Eye (tissue), 1 donor: ENCODE measurements at places on chromosomes 3 and 15.

- DNase-seq: no peak
Measured at GRCh38 chr3:115245899-115246298, 98.8 kb upstream of the ZBTB20 start.

DNA sequence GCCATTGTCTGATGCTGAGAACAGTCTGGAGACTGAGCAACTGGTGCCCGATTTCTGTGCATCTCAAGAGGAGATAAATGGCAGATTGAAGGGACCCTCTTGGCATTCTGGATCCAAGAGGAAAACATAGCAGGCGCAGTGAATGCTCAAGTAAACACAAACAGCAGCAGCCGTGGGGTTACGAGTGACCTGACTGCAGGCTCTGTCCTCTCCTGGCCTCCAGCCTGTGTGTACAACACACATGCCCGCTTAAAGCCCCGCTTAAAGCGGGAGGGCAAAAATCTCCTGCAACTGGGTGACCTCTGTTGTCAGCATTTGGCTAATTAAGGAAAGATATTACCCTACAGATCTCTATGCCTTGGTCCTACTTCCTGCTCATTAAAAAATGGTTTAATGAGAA lies 120.5 kb downstream of the GREM1 start:
- DNase-seq: peak; percentile 38

GRCh38 chr3:61702453-61702852 lies 141.1 kb downstream of the PTPRG start:
- DNase-seq: no peak

DNA sequence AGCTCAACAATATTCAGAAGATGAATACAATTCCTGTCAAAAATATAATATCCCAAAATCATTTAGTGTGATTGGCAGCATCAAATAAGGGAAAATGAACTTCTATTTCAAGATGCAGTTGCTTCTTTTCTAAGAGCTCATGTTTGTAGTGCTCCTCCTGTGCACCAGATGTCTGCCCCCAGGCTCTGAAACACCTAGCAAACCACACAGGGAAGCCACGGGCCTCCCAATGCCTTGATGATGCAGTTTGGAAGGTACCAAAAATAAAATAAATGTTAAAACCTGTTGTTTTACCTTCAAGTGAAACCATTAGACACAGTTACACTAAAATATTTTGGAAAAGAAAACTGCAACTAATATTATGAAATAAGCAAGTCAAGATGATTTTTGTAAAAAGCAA lies 22.2 kb downstream of the CFAP20DC start:
- DNase-seq: no peak

- peak; percentile 63 for DNase-seq
Measured at GRCh38 chr3:159840703-159841299, 147.8 kb upstream of the IL12A start.

DNA sequence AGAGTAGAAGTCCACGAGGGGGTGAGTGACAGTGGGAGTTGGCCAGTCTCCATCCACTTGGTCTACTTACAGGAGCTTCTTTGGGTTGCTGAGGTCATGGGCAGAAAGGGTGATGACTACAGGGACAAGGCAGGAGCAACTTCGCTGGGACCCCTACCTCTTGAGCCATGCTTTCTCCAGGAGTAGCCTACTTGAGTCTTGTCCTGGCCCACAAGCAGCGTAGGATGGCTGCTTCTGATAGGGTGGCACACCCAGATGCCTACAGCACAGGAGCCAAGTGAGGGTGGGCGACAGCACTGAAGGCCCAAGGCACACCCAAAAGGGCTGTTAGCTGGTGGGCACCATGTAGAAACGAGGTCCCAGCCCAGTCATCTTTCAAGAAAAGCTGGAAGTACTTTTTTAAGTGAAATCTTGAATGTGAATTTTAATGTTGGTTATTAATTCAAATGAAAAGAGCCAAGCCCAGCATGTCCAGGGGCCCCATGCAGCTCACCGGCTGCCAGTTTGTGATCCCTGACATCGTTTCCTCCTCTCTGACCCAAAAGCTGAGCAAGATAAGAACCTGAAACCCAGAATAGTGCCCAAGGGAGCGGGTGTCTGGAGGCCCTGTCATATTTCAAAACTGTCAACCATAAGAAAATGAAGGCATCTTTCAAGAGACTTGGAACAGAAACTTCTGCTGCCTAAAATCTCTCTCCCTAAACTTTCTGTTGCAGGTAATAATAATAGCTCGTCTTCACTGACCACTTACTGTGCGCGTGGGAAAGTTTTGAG lies 2.2 kb upstream of the CPEB1 start:
- DNase-seq: no peak

- DNase-seq: no peak
Measured at GRCh38 chr3:24846286-24846860, 351.7 kb upstream of the THRB start.

- DNase-seq: no peak
Measured at GRCh38 chr15:45268135-45268534, 16.1 kb downstream of the SLC28A2 start.

- peak; percentile 93 for DNase-seq
Measured at GRCh38 chr3:173397161-173398110, at the start of gene NLGN1. Gene NLGN1 (plus strand): TSS chr3:173397744.

DNA sequence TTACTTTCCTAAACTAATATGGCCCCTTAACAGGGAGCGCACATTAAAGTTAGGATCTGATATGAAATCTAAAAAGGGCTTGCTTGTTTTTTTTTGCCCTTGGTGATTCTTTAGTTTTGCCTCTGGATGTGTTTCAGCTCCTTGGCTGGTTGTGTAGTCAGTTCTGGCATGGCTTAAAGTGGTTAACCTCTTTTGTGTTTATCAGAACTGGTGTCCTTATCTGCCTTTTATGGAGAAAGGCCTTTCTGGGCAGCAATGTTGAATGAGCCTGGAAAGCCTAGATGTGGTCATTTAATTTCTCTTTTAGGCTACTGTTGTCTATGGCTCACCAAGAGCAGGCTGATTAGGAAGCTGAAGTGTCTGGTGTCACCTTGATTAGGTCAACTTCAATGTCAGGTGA lies 254.5 kb upstream of the ROPN1 start:
- no peak for DNase-seq

DNA sequence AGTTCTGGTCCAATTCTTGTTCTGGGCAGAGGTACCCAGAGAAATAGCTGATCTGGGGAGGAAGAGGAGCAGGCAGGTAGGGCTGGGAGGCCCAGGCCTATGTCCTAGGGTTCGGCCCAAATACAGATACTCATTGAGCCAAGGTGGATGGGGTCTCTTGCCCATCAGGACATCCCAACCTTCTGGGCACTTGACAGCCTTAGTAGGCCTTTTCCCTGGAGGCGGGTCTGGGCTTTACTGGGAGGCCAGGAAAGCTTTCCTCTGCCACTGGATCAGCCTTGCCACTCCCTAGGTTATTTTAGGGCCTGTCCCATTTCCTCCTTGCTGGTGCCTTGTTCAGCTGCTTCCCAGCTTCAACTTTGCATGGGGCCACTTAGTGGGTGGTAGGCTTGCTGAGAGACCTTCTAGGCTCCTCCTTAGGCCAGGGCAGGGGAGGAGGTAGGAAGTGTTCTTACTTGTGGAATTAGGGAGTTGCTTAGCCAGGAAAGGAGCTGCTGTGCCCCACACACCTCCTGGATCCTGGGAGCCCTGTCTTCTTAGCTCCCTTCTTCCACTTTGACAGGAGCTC lies 9.7 kb downstream of the TEX264 start:
- DNase-seq: no peak

- DNase-seq: peak; percentile 70
Measured at GRCh38 chr15:77819851-77820728, 187.4 kb upstream of the LINGO1 start.

DNA sequence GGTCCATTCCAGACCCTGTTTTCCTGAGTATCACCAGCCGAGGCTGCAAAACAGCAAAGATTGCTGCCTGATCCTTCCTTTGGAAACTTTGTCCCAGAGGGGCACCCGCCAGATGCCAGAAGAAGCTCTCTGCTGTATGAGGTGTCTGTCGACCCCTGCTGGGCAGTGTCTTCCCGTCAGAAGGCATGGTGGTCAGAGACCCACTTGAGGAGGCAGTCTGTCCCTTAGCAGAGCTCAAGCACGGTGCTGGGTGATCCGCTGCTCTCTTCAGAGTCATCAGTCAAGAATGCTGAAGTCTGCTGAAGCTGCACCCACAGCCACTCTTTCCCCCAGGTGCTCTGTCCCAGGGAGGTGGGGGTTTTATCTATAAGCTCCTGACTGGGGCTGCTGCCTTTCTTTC lies 1121.2 kb downstream of the NSUN3 start:
- no peak for DNase-seq
